Effector memory CD8-positive, alpha-beta T cell (primary cell): ENCODE measurements at places on chromosomes 6 and 20.

DNA sequence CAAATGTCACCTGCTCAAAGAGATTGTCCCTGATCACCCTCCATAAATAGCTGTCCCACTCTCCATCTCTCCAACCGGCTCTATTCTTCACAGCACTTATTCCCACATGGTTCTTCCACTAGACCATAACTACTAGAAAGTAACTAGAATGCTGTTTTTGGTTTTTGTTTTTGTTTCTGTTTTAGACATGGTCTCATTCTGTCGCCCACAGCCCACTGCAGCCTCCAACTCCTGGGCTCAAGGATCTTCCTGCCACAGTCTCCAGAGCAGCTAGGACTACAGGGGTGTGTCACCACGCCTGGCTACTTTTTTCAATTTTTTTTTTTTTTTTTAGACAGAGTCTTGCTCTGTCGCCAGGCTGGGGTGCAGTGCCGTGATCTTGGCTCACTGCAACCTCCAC, 12.2 kb downstream of the MMP24 start:
- DNase-seq, result no peak

DNA sequence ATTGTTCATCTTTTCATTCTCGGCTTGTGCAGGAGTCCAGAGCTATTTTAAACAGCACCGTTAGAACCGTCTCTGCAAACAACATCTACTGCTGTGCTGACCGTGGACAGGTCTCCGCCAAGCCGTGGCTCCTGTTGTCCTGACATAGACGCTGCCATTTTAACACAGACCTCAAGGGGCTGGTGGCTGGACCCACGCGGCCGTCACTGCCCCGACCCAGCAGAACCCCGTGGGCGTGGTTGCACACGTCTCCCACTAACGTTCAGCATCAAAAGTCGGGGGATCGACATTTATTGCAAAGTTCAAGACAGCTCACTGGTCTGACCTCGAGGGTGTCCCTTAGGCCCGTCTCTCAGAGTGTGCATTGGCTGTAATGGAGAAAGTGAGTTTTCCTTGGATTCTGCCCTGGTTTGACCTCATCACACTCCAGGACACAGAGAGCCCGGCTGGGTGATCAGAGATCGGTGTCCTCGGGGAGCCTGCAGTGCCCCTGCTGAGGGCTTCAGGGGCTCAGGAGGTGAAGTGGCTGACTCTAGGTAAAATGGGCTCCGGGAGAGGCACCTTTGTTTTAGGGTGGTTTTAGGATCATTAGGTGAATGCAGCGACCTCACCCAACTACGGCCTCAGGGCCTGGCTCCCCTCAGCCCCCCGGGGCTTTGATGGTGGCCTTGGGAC, 363.2 kb downstream of the THBS2 start:
- DNase-seq, result no peak

DNA sequence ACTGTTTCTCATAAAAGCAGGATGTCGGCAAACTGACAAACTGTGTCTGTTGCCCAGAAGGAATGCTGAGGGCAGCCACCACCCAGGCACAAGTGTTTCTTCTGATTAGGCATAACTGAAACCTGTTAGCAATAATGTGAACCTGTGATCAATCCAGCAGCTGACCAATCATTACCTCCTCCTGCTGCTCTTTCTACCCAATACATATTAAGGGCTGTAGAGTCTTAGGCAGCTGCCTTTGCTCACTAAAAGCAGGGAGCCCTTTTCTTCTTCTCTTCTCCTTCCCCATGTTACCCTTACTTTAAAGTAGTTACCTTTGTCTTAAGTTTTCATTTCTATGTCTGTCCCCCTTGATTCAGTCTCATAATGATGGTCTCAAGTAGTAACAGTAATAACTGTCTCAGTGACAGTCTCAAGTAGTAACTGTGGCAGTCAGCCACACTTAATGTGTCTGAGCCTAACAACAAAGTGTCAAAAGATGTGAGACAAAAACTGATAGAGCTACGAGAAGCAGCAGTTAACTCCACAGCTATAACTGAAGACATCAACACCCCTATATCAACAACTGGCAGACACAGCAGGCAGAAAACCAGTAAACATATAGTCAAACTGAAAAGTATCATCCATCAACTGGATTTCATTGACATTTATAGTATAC, 37.0 kb downstream of the RANBP9 start:
- no peak for DNase-seq

DNA sequence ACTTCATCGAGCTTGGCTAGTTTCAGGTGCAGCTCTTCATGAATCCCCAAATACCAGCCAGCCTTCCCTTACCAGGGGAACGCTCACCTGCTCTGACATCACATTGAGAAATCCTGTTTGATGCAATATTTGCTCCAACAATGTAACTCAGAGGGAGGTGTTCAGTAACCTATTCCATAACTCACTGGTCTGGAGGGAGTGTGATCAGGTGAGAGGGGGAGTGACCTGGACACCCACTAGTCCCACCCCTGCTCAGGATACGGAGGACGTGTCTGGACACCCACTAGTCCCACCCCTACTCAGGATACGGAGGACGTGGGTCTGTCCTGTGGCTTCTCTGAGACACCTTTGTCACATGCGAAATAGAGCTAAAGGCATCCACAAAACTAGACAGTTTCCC, 70.3 kb downstream of the HUS1B start:
- no peak for DNase-seq

DNA sequence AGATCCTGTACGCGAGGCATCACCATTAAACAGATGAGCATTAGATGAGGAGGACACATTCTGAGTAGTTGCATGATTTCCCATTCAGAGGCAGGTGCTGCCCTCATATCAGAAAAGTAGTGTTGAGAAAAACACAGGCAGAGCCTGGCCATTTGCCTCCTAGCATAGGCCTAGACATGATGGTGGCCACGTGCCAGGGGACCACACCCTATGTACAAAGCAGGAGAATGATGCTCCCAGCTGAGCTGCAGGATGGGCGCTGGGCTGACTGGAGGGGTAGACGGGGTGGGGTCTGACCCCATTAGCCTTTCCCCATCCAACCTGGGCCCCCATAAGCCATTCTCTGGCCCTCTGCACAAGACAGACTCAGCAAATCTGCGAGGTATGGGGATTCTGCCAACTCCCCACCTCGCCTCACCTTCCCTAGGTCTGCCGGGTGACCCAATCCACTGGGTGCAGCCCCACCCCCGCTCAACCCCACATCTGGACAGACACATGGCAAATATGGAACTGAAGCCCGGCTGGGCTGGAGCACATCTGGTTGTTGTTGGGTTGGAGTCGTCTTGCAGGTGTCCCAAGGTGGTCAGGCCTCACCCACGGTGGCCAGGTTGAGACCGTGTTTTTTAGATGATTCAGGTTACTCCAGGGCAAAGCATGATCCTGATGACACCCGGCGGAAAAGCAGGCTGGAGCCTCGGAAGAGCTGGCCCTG, 13.9 kb downstream of the PI16 start:
- DNase-seq, result no peak

GRCh38 chr20:43316271-43316670, 126.6 kb upstream of the PTPRT start:
- no peak for DNase-seq

DNA sequence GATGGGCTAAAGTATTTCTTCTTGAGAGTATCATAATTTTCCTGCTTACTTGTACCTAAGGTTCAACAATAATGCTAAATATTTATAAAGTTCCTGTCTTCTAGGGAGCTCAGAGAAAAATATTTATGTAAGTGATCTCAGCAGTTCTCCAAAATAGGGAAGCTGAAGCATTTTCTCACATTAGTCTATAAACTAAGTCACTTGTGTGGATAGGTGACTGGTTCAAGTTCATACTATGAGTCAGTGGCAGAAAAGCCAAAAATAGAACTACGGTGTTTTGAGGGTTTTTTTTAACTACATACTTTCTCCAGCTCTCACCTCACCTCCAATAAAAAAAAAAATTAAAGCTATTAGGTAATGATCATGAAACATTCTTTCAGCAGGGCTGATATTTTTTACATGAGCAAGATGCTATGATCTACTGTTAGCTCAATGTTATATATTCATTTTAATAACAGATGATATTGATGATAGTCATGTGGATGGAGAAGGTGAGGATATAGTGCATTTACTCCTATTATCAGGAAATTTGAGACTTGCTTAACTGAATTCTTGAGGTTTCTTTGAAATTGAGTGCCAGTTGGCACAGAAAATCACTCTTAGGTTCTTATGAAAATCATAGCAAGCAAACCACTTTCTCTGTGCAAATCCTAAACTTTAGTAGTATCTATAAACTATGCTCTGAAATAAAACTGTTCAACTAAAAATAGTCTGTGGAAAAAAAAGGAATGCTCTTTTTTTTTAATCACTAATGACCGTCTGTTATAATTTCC, 4.1 kb upstream of the MOXD1 start:
- DNase-seq, result no peak

DNA sequence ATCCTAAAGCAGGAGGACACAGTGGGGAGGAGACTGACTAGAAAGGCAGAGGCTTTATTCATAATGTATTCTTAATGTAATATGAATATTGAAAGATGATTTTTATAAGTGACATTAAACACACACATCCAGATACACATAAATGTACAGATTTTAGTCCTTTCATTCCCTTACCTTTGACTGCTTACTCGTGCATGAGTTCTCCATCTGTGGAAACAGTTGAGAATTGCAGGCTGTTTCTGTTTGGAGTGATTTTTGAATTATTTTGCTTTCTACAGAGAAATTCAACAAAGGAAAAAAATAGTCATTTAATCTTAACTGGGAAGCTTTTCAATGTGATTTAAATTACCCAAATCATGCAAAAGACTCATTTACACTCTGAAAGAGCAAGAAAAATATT, 136.5 kb downstream of the RIMS1 start:
- no peak for DNase-seq

- no peak for DNase-seq
Observed at GRCh38 chr20:50425076-50425475, 85.1 kb upstream of the PTPN1 start.

GRCh38 chr20:42634156-42634555, 555.5 kb downstream of the PTPRT start:
- DNase-seq, result no peak

DNA sequence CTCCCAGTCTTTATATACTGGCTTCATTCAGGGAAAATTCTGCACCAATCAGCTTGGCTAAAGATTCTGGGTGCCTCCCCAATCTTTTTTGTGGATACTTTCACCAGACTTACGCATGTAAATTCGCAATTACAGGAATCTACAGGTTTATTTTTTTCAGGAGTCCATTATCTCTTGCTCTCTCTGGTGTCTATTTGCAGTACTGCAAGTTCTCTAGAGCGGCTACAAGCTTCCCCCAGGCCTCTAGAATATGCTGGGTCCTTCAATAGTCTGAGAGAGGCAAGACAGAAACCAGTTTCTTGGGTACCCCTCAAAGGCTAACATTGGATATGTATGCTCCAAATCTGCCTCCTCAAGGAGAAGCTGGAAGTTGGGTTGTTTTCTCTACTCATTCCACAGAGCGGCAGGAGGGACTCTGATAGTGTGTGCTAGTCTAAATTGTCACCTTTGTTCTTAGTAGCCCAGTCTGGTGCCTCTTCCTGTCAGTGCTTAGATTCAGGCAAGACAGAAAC, 58.5 kb downstream of the SUN5 start:
- no peak for DNase-seq

- peak; percentile 47 for DNase-seq
Observed at GRCh38 chr20:45095805-45096238, 5.1 kb downstream of the KCNS1 start.

DNA sequence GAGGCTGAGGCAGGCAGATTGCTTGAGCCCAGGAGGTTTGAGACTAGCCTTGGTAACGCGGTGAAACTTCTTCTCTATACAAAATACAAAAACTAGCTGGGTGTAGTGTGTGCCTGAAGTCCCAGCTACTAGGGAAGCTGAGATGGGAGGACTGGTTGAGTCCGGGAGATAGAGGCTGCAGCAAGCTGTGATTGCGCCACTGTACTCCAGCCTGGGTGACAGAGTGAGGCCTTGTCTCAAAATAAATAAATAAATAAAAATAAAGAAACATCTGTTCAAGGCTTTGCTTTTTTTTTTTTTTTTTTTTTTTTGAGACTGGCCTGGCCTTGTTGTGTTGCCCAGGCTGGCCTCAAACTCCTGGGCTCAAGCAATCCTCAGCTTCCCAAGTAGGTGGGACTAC, 23.7 kb upstream of the SLC23A2 start:
- no peak for DNase-seq

DNA sequence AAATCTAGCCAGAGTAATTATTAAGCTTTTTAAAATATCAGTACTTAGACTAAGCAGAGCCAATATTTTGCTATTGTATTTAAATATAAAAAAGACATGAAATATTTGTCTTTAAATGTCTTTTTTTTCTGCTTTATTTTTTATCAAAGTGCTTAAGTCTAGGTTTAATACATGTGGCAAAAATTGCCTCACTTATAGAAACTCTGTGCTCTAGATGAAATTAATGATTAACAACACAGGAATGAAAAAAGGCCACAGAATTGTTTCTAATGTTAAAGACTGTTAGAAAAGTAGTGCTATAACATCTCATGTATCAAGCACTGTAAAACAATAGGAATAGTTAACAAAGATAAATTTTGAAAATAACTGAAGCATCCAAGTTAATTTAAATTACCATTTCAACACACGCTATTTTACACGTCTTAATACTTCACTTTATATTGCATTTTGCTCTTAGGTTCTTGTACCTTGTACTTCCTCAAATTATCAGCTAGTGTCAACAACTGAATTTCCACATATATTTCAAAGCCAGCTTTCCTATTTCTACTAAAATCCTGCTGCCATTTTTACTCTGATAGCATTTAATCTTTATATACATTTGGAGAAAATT, 1515.1 kb downstream of the HACE1 start:
- no peak for DNase-seq

GRCh38 chr20:17584689-17585088, 14.8 kb downstream of the DSTN start:
- DNase-seq, result no peak

- no peak for DNase-seq
Observed at GRCh38 chr6:4320860-4321259, 185.5 kb upstream of the ECI2 start.

- DNase-seq, result no peak
Observed at GRCh38 chr20:51387125-51387875, 155.2 kb downstream of the NFATC2 start.

GRCh38 chr6:52115145-52115741, 27.8 kb upstream of the PKHD1 start:
- no peak for DNase-seq

GRCh38 chr6:15417811-15418210, 171.9 kb downstream of the JARID2 start:
- DNase-seq, result no peak

DNA sequence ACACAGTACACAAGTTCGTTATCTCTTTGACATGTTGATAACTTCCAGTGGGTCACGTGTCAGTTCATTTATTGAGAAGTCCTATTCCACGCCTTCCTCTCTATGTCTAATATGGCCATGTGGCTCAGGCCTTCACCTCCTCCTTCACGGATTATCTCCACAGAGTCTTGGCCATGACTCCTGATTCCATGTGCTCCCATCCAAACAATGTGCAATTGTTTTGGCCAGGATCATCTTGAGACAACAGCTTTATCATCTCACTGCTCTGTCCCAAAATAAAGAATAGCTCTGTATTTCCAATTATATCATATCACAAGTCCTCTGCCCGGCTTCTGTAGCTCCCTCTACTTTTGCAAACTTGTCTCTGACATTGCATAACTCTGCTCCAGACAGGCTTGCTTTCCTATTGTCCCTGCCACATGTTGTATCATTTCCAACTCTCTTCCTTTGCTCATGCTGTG, 11.1 kb upstream of the TXNDC5 start:
- DNase-seq, result no peak

- DNase-seq, result no peak
Observed at GRCh38 chr6:137403855-137404254, 90.3 kb downstream of the OLIG3 start.
